Sigmoid colon (tissue), 7 donors: ENCODE measurements at places on chromosomes 2 and 18. TPM values are rescaled to one million over a fixed set of nuclear protein-coding genes. Genes with fewer than 3 reads are reported as not detected.
A peak's percentile ranks its signal among the peaks of the same experiment; 100 is the strongest.

The LCT gene
- total RNA-seq, result not detected

The BOLL gene
- not detected for total RNA-seq

The TSGA10 gene
- 1.4 TPM for total RNA-seq

- DNase-seq, result no peak
These were observed 1225.6 kb downstream of the LRP1B start for GRCh38 chr2:140905083-140905781.

DNA sequence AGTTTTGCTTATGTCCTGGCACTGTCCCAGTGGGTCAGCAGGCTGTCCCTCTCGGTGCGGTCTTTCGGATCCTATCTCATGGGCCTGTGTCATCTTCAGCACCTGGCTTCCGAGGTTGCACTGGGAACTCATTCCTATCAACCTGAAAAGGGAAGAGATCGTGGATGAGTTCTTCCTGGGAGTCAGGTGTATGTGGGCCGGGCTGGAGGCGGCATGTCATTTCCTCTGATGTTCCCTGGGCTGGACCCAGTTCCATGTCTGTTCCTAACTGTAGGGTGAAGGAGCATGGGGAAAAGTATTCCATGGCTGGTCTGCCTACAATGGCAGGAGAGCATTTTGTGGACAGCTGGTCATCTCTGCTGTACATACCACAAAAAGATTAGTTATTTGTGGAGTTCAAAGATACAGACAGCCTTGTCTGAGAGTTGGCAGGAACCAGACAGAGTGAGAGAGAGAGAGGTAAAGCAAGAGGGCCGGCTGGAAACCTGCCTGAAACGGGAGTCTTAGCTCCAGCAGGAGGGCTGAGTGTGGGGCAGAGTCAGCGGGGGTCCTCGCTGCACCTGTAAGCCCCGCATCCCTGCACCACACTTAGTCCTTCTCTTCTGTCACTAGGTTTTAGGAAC, 25.2 kb downstream of the FAM228A start:
- no peak for DNase-seq

DNA sequence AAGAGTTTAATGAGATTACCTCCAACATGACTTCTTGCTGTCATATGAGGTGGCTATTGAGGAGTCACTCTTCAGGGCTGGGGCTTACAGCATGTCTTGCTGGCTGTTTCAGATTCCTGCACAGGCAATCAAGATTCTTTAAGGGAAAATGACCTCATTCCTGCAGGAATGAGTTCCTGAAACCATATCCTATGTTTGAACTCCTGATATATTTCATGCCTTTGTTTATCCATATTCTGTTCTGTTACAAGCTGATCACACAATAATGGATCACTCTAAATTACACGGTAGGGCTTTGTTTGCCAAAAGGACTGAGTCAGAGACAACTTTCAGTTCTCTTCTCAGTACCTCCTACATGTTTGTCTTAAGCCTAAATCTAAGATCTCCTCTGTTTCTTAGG, 879.8 kb upstream of the PIK3C3 start:
- DNase-seq, result no peak

DNA sequence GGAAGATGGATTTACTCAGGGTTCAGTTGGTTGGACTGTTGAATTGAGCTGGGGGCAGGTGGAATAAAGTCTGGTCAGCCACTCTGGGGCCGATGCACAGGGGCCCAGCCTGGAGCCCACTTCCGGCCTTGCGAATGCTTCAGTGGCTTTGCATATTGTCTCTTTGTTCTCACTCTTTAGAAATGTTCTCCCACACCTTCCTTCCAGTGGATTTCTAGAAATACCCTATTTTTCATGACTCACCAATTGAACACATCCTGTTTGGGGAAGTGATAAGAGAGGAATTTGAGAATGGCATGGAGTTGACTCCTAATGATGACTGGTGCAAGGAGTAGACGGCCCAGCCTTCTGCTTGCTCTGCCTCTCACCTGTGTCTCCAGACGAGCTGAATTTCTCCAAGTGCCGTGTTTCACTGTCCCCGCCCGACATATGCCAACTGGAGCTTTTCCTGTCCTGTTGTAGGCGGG, 28.1 kb downstream of the ASAP2 start:
- DNase-seq, result no peak

DNA sequence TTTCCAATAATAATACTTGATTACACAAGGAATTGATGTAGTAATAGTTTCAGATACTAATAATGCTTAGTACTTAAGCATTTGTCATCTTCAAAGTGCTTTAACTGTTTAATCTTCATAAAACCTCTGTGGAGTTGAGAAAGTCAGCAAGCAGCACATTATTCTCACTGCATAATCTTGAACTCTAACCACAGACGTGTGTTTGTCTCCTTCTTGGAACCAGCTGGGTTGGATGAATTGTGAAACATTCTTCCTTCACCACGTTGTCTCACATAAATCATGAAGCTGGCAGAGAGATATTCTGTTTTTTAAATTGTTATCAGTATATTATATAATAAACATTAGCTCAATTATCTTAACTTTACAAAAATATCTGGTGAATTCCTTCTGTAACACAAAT, 55.1 kb upstream of the LDAH start:
- DNase-seq, result no peak

DNA sequence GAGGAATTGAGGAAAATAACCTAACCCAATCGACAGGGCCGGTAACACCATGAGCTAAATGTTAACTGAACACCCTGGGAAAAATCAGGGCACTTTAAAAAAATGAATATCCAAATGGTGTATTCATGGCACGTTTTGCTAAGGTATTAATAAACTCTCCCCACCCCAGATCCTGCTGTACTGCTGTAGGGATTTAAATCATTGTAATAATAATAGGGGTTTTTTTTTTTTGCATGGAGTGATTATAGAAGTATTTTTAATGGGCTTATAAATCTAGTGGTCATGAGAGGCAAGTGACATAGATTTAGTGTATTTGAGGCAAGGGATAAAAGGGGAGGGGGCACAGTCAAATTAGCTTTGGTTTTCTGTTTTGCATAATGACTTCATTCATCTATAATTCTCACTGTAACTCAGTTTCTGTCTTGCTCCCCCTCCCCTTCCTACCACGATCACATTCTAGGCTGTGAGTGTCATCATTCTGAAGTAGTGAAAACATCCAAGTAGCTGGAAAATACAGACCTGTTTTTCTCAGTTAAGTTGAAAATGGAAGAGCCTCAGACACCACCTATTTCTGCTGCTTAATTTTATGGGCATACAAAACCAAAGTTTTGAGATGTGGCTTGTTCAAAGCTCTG, 18.2 kb upstream of the MGAT5 start:
- DNase-seq, result no peak

- DNase-seq, result no peak
These were observed 677.7 kb downstream of the DCDC2C start for GRCh38 chr2:4381049-4381448.

DNA sequence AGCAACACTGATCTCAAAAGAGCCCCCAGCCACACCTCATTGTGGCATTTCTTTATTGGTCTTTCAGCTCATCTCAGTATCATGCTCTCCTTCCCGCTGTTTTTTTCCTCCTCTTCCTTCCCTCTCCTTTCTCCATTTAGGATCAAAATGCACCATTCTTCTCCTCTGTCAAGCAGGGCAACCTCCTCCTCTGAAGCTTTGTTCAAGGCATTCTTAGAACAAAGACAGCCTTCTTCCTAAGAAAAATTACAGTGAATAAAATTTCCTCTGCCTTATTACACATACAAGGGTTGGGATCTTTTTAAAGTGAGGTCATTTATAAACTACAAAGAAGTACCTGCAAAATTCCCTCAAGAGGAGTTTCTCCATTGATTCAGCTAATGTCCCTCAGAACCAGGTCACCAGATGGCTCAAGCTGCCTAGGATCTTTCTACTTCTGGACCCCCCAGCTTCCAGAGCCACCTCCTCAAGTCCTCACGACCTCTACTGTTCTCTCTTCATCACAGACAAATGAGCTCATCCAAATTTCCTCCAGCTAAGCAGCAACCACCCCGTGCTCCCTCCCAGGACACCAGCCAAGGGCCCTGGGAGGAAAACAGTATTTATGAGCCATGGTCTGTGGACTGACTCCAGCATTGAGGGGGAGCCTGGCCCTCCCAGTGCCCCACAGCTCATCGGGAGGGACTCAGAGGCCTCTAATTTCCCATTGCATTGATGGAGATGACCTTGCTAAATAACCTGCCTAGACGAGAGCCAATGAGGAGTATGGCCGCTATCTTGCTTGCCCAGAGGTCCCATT, 18.0 kb downstream of the SFXN5 start:
- no peak for DNase-seq

GRCh38 chr2:240554767-240555493, 2.9 kb downstream of the ANKMY1 start:
- DNase-seq, result no peak

GRCh38 chr2:23107327-23107941, 277.5 kb upstream of the KLHL29 start:
- no peak for DNase-seq

- DNase-seq, result peak; percentile 86
These were observed 22.8 kb downstream of the GLI2 start for GRCh38 chr2:120758181-120759144.

DNA sequence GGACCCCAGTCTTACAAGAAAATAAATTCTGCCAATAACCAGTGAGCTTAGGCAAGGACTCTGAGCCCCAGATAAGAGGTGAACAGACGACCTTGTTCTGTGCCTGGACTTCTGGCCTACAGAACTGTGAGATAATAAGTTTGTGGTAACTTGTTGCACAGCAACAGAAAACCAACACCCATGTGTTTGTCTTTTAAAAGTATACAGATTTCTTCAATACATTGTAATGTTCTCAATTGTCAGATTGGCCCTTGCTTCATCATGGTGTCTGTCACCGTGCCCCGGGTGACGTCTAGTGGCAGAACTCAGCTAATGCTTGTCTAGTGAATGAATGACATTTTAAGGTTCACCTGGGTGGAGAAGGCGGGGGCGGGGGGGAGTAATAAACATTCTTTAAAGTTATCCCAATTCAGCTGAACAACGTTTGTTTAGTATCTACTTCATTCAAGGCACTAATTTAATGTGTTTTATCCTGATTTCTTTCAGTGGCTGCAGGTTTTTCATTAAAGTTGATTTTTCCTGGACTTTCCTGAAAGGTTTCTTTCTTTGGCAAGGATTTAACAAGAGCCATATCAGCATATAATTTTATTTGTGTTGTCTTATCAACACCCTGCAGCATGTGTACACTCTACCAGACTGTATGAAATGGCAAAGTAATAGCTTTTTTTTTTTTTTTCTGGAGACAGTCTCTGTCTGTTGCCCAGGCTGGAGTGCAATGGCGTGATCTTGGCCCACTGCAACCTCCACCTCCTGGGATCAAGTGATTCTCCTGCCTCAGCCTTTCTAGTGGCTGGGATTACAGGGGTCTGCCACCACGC, 123.8 kb upstream of the DLX2 start:
- no peak for DNase-seq

DNA sequence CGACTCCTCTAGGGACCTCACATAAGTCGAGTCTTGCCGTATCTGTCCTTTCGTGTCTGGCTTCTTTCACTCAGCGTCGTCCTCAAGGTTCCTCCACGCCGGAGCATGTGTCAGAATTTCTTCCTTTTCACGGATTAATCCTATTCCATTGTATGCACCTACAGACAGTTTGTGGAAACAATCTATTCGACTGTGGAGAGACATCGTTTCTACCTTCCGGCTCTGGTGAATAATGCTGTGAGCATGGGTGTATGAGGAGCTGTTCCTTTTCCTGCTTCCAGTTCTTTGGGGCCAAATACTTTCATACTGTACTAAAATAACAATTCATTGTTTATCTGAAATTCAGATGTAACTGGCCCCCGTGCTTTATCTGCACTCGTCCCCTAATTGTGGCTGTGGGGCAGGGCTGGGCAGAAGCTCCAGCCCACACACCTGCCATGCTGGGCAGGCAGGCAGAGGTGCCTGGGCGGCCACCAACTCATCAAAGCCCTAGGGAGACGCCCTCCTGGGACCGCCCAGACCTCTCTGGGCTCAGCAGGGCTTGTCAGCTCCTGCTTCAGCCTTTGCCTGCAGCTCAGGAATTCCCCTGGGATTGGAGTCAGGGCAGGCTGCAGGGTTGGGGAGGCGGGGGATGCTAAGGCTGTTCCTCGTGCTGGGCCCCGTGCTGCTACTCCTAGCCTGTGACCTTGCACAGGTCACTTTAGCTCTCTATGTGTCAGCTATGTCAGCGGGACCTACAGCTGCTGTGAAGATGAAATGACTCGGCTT, 14.5 kb downstream of the GPC1 start:
- DNase-seq, result no peak

DNA sequence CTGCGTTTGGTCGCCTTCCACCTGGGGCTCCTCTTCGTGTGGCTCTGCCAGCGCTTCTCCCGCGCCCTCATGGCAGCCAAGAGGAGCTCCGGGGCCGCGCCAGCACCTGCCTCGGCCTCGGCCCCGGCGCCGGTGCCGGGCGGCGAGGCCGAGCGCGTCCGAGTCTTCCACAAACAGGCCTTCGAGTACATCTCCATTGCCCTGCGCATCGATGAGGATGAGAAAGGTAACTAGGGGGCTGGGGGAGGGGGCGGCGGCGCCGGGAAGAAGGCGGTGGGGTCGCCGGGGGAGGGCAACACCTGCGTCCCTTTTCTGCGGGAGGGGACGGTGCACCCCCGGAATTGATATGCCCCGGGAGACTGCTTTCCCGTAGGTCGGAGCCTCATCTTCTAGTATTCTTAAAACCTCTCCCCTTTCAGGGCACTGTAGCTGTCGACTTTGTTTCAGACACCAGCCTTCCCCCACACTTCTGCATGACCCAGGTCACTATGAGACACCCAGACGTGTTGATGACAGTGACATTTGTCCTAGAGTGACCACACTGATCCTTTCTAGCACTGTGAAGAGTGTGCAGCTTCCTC, 755 bp downstream of the SPAST start:
- DNase-seq, result peak; percentile 67

DNA sequence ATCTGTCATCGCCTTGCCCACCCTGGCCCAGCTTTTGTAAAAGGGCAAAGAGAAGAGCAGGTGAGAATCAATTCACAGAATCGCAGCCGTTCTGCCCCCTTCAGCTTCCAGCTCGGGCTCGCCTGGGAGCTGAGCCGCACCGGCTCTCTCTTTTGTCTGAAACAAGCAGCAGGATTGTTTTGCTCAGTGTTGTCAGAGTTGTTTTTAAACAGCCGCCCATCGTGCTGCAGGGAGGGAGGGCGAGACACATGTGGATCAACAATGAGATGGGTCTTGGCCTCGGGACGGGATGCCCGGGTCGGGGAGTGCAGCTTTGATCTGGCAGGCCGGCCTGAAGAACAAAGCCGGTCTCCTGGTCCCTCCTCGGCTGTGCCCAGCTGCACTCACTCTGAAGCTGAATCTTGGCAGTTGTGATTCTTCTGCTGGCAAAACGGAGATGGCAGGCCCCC, 39.7 kb upstream of the HDAC4 start:
- DNase-seq, result no peak

- DNase-seq, result peak; percentile 78
These were observed 23.0 kb upstream of the NTSR2 start for GRCh38 chr2:11692966-11693521.

GRCh38 chr2:8379549-8379948, 302.3 kb upstream of the ID2 start:
- DNase-seq, result no peak
